ENCODE measurements at places on chromosomes 6 and 20.
A peak's percentile ranks its signal among the peaks of the same experiment; 100 is the strongest.

GRCh38 chr6:157487110-157487773 is 106.3 kb downstream of the ZDHHC14 start:
- H3K27ac ChIP-seq = peak overlapping the region; percentile 2
- peak overlapping the region; percentile 5 for H3K4me3 ChIP-seq
- peaks cover 37% of the 10 kb centered on the region for H3K4me1 ChIP-seq
- DNase-seq = no peak

- peaks cover 3% of the 10 kb centered on the region for H3K27me3 ChIP-seq
- H3K27ac ChIP-seq = no peak overlapping the region
- no peak for DNase-seq
- no peaks in the 10 kb centered on the region for H3K4me1 ChIP-seq
Measured at GRCh38 chr20:9963029-9963428, 71.8 kb upstream of the ANKEF1 start.

- no peaks in the 10 kb centered on the region for H3K27me3 ChIP-seq
- H3K36me3 ChIP-seq = peaks cover 11% of the 10 kb centered on the region
- H3K4me1 ChIP-seq = no peaks in the 10 kb centered on the region
Measured at GRCh38 chr6:3281631-3282475, 23.1 kb downstream of the PSMG4 start.

DNA sequence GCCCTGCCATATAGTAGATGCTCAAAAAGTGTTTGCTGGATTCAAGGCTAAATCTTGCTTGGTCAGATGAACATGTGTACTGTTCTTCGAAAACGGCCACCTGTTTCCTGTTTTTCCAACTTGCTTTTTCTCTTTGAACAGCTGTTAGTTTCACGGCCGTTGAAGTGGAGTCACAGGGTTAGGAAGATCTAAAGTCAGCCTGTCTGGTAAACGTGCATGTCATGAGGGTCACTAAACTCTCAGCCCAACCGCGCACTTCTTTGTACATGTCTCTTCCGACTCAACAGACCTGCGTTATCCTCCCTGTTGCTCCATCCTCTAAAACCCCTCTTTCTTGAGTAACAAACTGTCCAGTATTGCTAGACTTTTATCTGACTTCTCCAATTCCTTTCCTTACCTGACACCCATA is 93.2 kb upstream of the MAN1A1 start:
- no peaks in the 10 kb centered on the region for H3K4me1 ChIP-seq
- no peak overlapping the region for H3K27ac ChIP-seq
- no peaks in the 10 kb centered on the region for H3K27me3 ChIP-seq
- H3K4me3 ChIP-seq = no peak overlapping the region

- H3K36me3 ChIP-seq = peaks cover 16% of the 10 kb centered on the region
- no peak overlapping the region for H3K27ac ChIP-seq
- H3K27me3 ChIP-seq = no peaks in the 10 kb centered on the region
- no peak overlapping the region for H3K4me3 ChIP-seq
- no peak for DNase-seq
- peaks cover 2% of the 10 kb centered on the region for H3K4me1 ChIP-seq
Measured at GRCh38 chr6:39102821-39103136, 12.2 kb downstream of the SAYSD1 start.

GRCh38 chr6:39517756-39518155 is 195.3 kb upstream of the KCNK16 start:
- H3K27me3 ChIP-seq = no peaks in the 10 kb centered on the region
- no peak overlapping the region for H3K4me3 ChIP-seq
- no peak overlapping the region for H3K27ac ChIP-seq
- DNase-seq = no peak

- no peaks in the 10 kb centered on the region for H3K36me3 ChIP-seq
- H3K27ac ChIP-seq = no peak overlapping the region
- no peak for DNase-seq
- H3K4me3 ChIP-seq = no peak overlapping the region
- H3K4me1 ChIP-seq = no peaks in the 10 kb centered on the region
- H3K27me3 ChIP-seq = no peaks in the 10 kb centered on the region
Measured at GRCh38 chr6:11639376-11640235, 102.1 kb downstream of the TMEM170B start.
